ENCODE measurements at places on chromosomes 7 and 10.

DNA sequence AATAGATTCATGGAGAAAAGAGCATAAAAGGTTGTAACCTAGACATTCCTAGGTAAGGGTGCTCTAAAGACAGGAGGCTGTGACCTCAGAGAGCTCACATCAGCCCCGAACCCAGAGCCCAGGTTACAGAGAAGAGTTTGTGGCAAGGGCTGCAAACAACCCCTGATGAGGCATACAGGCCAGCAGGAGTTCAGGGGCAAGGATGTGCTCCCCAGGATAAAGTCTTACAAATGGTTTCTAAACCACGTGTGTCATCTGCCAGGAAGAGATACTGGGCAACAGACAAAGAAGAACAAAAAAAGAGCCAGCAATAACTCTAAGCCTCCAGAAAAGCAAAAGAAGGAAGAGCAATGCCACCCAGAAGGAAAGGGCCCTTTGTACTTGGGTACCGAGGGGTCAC, 27.7 kb downstream of the NCAPG2 start:
- no peak for DNase-seq

DNA sequence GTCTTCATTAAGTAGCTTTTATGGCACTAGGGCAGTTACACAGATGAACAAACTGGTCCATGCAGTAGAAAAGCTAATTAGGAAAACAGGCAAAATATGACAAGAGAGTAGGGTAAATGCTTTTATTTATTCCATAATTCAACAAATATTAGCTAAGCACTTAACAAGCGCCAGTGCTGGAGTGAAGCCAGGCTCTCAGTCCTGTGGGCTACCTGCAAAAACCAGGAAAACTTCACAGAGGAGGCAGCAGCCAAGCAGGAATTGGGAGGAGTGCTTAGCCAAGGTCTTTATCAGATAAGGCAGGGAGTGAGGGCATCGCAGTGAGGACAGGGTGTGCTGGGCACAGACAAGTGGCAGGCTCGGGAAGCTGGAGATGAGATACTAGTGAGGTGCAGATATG, 4.9 kb upstream of the KAT6B start:
- peak; percentile 43 for DNase-seq

DNA sequence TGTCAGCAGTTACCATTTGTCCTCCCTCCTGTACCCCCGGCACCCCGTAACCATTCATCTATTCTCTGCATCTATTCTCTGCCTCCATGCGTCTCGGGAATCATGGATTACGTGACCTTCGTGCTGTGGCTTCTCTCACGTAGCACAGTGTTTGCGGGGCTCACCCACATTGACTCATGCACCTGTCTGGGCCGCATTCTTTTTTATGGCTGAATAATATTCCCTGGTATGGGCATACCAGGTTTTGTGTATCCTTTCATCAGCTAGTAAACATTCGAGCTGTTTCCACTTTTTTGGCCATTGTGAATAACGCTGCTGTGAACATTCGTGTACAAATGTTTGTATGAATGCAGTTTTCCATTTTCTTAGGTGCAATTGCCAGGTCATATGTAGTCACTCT, 17.7 kb downstream of the CUX1 start:
- DNase-seq = peak; percentile 42

GRCh38 chr10:109588259-109588658, 335.1 kb downstream of the XPNPEP1 start:
- DNase-seq = no peak

DNA sequence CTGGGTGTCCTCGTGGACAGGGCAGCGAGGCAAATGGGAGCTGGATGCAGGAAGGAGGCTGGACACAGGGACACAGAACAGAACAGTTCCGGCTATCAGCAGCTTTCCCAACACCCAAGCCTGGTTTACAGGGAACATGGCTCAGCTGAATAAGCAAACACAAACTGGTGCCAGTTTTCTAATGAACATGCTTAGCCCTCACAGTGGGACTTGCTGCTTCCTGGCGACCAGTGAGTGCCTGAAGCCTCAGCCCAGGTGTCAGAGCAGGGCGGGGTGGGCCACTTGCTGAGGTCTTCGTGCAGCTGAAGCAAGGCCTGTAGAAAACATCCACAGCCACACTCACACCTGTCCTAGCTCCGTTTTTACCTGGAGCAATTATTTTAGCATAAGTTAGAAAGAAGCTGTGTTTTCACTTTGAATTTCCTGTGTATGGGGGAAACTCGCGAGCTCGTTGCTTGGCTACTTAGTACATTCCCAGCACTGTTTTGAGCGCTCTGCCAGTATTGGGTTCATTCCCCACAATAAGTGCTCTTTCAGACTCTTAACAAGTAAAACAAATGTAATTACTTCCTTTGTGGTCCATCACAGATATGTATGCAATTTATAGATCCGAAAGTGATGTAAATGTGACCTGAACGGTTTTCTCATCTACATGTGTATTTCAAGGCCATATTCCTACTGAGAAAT, 261.2 kb upstream of the SHH start:
- no peak for DNase-seq

DNA sequence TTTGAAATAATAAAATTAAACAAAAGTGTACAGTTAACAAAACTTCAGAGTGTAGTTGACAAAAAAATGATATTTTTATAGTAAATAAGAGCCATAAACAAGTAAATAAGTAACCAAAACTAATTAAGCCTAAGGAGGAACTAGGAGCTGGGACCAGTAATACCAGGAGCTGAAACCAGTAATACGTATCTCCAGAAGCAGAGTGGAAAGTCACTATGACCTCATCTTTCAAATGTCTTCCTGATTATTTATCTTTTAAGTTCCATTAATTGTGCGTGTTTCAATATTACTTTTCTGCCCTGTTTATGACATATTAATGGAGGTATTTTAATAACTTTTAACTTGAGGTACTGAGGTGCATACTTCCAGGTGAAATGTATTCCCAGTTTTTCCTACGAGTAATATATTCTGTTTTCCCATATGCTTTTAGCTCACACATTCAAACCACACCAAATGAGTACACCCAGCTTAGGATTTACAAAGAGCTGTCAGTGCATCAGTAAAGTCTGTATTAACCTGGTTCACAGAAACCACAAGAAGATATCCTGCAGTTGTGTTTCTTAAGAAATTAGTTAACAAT, 283.7 kb upstream of the HGF start:
- DNase-seq = no peak

- DNase-seq = no peak
Observed at GRCh38 chr10:101283762-101284100, 54.5 kb upstream of the LBX1 start.

DNA sequence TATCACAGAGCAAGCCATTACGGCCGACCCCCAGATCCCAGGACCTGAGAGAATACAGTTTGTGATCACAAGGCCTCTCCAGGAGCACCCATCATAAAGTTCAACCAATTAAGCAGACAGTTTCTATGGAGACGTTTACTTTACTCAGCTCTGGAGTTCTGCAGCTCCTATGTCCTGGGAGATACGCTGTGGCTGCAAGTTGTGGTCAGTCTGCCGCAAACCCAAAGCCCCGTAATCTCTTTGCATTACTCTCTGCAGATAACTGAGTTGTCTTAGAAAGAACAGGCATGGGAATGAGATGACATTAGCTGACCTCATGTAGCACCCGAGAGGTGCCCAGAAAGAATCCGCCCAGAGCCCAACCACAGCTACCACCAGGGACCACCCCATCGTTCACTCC, 305.1 kb downstream of the FGFR2 start:
- DNase-seq = no peak

DNA sequence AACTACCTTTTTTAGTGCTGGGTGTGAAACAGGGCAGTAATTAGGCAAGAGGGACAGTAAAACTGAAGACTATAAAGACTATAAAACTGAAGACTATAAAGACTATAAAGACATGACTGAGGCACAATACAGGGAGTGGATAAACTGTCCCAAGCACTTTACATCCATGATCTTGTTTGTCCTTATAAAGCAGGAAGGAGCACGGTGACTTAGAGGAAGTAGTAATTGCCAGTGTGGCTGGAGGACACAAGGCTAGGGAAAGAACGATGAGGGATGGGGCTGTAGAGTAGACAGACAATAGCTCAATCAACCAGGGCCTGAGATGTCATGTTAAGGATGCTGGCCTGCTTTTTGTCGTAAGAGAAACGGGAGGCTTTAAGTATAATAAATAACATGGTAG, 26.0 kb downstream of the DNAJC12 start:
- DNase-seq = no peak

- DNase-seq = no peak
Observed at GRCh38 chr7:66886152-66886551, 34.9 kb upstream of the TMEM248 start.

DNA sequence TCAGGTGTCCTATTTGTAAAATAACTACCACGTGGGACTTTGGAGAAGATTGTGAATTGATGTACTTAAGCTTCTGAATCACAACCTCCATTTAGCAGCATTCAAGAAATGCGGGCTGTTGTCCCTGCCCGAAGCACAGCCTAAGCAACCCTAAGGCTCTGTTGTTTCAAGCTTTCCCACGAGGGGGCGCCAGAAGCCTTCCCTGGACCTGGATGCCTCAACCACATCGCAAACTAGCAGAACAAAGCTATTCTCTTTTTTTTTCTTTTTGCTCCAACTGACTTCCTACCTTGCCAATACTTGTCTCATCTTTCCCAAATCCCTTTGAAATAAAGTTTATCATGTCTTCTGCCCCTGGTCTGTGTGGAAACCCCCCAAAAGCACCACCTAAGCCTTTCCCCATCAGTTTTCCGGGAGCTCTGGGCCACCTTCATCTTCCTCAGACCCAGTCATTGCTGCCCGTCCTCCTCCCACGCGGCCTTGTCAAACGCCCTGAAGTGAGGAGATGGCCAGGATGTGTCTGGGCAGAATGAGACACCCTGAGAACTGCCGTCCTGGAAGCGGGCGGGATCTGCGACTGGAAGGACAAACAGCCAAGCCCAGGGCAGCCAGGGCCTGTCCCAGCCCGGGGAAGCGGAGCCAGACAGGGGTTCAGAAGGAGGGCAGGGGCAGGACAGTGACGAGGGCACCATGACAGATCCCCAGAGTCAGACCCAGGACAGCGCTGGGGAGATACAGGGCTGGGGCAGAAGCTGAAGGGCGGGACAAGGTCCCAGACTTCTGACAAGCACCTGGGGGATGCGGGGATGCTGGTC, 112.7 kb downstream of the SLIT1 start:
- DNase-seq = peak; percentile 74

Measured in adrenal gland (tissue), 19 donors.